ENCODE measurements at places on chromosomes 4 and X. TPM values are rescaled to one million over a fixed set of nuclear protein-coding genes. Genes with fewer than 3 reads are reported as not detected.

MAGEA2 gene
- total RNA-seq, result not detected

NRK gene
- not detected for total RNA-seq

IGFBP7 gene
- total RNA-seq, result 0.31 TPM

PCDH11X gene
- total RNA-seq, result not detected

GLRA2 gene
- total RNA-seq, result not detected

CT83 gene
- total RNA-seq, result not detected

GIMD1 gene
- total RNA-seq, result not detected

EPHA5 gene
- total RNA-seq, result not detected

All from activated naive CD4-positive, alpha-beta T cell treated with anti-CD3 and anti-CD28 coated beads, Interleukin-2, amount 10 ng/mL, durations not matched to agents 5 hours and 36 hours (primary cell).